ENCODE measurements at places on chromosomes 13 and 19. TPM values are rescaled to one million over a fixed set of nuclear protein-coding genes. Genes with fewer than 3 reads are reported as not detected.

KLK15 gene
- total RNA-seq = not detected

ZNF491 gene
- 1.1 TPM for total RNA-seq

EBI3 gene
- total RNA-seq = 2.6 TPM

CEACAM21 gene
- total RNA-seq = 44.3 TPM

PGLYRP1 gene
- not detected for total RNA-seq

KL gene
- total RNA-seq = 0.07 TPM

SPACA4 gene
- total RNA-seq = not detected

LILRB1 gene
- total RNA-seq = 0.11 TPM

SHFL gene
- total RNA-seq = 68.1 TPM

PRKCSH gene
- total RNA-seq = 309 TPM

ATP8A2 gene
- 0.41 TPM for total RNA-seq

PSPN gene
- 1.9 TPM for total RNA-seq

VSTM2B gene
- total RNA-seq = not detected

BCKDHA gene
- 19.5 TPM for total RNA-seq

ANKRD24 gene
- 0.52 TPM for total RNA-seq

ZNF77 gene
- 4.2 TPM for total RNA-seq

UBE2L5 gene
- not detected for total RNA-seq

SIGLEC14 gene
- not detected for total RNA-seq

PLK5 gene
- not detected for total RNA-seq

MED16 gene
- total RNA-seq = 62.2 TPM

MRPS12 gene
- 68.3 TPM for total RNA-seq

ZNF787 gene
- 32.6 TPM for total RNA-seq

PTGIR gene
- total RNA-seq = 29.1 TPM

LYPD3 gene
- total RNA-seq = 0.39 TPM

DBP gene
- total RNA-seq = 11.8 TPM

TNFSF11 gene
- 6.7 TPM for total RNA-seq

CD177 gene
- not detected for total RNA-seq

ZNF285 gene
- total RNA-seq = 0.32 TPM

NXNL1 gene
- total RNA-seq = not detected

KISS1R gene
- total RNA-seq = 1.9 TPM

SLAIN1 gene
- 37.3 TPM for total RNA-seq

GNG8 gene
- total RNA-seq = 2.9 TPM

PRRG2 gene
- total RNA-seq = 0.82 TPM

GPR18 gene
- 11.7 TPM for total RNA-seq

HIF3A gene
- total RNA-seq = not detected

PRDX2 gene
- 278 TPM for total RNA-seq

TEX29 gene
- 0.27 TPM for total RNA-seq

MYPOP gene
- 8.8 TPM for total RNA-seq

ZNF729 gene
- total RNA-seq = not detected

RAB3A gene
- total RNA-seq = 4.7 TPM

LRRC8E gene
- not detected for total RNA-seq

ZNF543 gene
- 7.5 TPM for total RNA-seq

MICU2 gene
- total RNA-seq = 37.0 TPM

POSTN gene
- total RNA-seq = not detected

KATNAL1 gene
- 19.8 TPM for total RNA-seq

PTH2 gene
- not detected for total RNA-seq

ZNF616 gene
- 5.7 TPM for total RNA-seq

SLC10A2 gene
- not detected for total RNA-seq

KIR2DL3 gene
- not detected for total RNA-seq

ODAD3 gene
- total RNA-seq = 0.09 TPM

CEACAM4 gene
- not detected for total RNA-seq

RUBCNL gene
- 0.23 TPM for total RNA-seq

PRR19 gene
- 0.64 TPM for total RNA-seq

RFPL4A gene
- total RNA-seq = not detected

MAST1 gene
- 0.73 TPM for total RNA-seq

FBXL12 gene
- total RNA-seq = 16.7 TPM
